Stimulated activated CD4-positive, alpha-beta T cell treated with anti-CD3 and anti-CD28 coated beads, Interleukin-15, amount 100 ng/mL, for 1 hour (primary cell): ENCODE measurements at places on chromosomes 5 and 9.

DNA sequence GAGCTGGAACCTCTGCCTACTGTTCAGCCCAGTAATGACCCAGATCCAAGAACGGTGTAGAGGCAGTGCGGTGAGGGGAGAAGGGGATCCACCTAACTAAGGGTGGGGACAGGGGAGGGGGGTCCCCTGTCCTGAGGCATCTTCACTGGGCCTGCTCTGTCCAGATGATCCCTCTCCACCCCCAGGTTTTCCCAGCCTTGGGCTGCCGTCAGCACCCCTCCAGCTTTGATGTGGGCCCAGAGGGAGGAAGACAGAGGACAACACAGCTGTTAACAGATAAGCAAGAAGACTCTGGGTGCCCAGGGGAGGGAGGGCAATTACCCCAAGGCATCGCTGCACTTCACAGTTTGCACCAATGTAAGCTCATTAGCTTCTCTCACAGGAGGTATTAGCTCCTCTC is 19.3 kb downstream of the BICD2 start:
- DNase-seq, result no peak

DNA sequence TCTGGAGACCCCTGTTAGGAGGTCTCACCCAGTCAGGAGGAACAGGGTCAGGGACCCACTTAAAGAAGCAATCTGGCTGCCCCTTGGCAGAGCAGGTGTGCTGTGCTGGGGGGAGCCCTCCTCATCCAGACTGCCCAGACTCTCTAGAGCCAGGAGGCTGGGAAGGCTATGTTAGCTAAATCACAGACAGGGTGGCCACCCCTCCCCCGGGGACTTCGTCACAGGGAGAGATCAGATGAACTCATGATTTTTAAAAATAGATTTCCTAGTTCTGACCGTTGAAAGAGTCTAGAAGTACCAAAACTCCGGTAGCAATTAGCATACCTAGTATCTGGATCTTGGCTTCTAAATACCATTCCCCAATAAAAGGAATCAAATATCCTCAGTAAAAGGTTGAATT is 35.0 kb upstream of the FOXB2 start:
- no peak for DNase-seq

DNA sequence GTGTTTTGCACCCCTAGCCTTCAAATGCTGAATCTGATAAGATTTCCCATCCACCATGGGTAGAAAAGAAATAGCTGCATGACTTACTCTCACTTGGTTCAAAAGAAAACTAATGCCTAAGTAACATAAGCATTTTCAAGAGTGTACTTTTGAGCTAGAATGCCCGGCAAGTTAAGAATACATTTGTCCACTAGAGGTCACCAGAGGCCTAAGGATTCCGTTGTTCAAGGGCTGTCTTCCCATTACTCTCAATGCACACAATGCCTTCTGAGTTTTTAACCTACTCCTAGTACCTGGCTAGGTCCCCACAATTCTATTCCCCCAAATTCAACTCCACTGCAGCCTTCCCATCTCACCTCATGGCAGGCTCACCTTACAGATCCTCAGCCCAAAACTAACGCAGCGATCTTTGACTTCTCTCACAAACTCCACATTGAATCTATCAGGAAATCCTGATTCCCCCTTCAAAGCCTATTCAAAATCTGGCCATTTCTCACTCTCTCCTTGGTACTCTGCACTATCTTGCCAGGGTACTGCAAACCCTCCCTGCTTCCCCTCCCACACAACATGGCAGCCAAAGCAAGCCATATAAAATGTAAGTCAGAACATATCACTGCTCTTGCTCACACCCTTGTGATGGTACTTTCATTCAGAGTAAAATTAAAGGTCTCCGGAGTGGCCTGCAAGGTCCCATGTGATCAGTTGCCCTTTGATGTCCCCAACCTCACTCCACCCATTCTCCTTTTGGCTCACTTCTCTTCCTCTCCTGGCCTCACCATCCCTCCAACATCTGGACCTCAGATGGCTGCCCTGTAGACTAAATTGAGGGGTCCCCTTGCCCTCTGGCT is 13.4 kb downstream of the OXCT1 start:
- DNase-seq, result no peak

DNA sequence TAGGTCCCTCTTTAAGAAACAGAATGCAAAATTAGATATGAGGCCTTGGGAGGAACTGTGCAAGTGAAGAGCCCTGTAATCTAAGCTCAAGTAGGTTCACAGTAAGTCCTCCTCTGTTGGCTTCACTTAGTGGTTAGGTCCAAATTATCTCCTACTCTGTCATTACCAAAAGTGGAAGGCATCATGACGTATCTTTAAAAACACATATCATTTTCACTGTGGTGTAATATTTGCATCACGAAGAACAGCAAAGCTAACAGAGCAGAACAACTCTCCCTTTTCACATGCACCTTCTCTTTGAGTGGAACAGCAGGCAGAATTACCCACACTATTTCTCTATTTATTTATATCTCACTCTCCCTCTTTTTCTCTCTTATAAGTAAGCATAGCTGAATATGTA is 240.5 kb upstream of the CCNH start:
- no peak for DNase-seq

GRCh38 chr5:58264276-58264675 is 195.6 kb downstream of the PLK2 start:
- no peak for DNase-seq

- DNase-seq, result no peak
These were observed 9.2 kb upstream of the PHYKPL start for GRCh38 chr5:178241688-178242231.
